CD4-positive, alpha-beta T cell treated with Interferon alpha-2 for 1 hour (primary cell): ENCODE measurements at places on chromosomes 1 and 21.

GRCh38 chr1:99869304-99869703 is 19.1 kb downstream of the AGL start:
- no peak for DNase-seq

- DNase-seq, result peak; percentile 53
Measured at GRCh38 chr1:39091845-39092645, 65.9 kb downstream of the NDUFS5 start.

- DNase-seq, result no peak
Measured at GRCh38 chr1:208874915-208875314, 630.7 kb upstream of the PLXNA2 start.

- DNase-seq, result peak; percentile 32
Measured at GRCh38 chr1:224380003-224380402, 23.3 kb downstream of the CNIH4 start.

- DNase-seq, result no peak
Measured at GRCh38 chr1:65264197-65264929, 45.0 kb upstream of the DNAJC6 start.

GRCh38 chr1:30957560-30958222 is 49.1 kb upstream of the SDC3 start:
- DNase-seq, result no peak

DNA sequence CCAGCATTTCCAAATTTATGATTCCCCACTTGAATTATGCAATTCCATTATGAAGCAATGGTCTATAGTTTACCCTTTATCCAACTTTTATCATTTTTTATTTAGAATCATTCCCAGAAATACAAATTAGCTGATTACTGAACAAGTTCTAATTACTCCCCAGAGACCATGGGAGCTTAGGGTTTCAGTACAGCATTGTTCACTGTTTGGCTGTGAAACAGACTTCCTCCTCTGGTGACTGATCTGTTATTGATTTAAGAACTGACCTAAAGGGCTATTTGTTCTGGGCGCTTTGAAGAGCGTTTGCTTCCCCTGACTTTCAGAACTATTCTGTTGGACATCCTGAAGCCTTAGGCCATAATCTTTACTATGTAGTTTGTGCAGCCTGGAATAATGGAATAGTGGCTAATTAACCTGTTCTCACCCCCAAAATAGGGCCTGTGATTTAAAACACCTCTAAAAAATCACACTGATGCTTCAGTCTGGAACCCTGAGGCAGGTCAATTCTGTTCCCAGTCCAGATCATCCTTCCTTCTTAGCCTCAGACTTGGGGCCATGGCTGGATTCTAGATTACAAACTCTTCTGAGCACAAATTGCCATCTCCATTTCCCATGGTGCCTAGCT is 58.7 kb downstream of the ALG14 start:
- DNase-seq, result no peak

GRCh38 chr1:166511761-166512160 is 327.5 kb upstream of the POGK start:
- no peak for DNase-seq

GRCh38 chr21:34988139-34988538 is 61.0 kb downstream of the RUNX1 start:
- DNase-seq, result no peak

DNA sequence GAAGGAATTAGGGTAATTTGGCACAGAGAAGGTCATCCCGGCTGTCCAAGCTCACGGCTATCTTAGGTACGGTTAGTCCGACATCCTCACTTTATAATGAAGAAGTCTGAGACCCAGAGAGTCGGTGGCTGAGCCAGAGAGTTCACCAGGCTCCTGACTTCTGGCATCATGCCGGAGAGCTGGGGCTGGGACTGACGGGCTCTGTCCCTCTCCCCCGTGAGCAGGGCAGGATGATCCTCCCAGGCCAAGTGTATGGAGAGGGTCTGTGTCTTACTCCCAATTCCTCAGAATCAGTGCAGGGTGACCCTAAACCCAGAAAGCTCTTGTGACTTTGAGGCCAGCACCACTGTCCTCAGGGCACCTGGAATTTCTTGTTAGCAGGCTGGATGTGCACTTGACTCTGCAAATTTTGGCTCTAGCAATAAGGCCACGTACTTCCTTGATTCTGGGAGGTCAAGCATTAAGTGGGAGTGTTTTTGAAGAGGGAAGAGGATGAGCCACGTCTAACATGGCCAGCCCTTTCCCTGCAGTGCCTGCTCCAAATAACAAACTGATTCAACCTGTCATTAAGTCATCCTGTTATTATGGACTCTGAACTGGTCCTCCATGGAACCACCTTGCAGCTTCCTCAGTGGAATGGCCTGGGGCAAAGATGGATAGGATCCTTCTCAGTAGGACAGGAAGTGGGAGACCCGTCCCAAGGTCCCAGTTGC is 20.8 kb upstream of the BTG2 start:
- DNase-seq, result no peak

- DNase-seq, result no peak
Measured at GRCh38 chr1:199629624-199630023, 397.9 kb upstream of the NR5A2 start.

GRCh38 chr1:195328102-195328501 is 1280.1 kb downstream of the KCNT2 start:
- no peak for DNase-seq

DNA sequence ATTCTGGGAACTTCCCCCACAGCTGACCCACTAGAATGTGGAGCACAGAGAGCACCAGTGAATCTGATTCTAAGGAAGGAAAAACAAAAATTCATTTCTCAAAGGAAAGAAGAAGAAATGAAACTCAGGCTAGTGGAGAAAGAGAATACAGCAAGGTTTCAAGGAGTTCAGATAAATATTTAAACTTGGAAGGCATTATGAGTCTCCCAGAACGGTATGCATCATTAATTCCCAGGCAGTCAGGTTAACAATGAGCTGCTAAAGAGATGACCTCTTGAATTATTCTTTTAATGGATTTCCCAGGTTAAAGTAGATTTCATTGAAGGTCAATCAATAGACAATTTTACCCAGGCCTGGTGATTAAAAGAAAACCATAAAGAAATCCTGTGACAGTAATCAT is 103.6 kb upstream of the KAZN start:
- DNase-seq, result no peak

DNA sequence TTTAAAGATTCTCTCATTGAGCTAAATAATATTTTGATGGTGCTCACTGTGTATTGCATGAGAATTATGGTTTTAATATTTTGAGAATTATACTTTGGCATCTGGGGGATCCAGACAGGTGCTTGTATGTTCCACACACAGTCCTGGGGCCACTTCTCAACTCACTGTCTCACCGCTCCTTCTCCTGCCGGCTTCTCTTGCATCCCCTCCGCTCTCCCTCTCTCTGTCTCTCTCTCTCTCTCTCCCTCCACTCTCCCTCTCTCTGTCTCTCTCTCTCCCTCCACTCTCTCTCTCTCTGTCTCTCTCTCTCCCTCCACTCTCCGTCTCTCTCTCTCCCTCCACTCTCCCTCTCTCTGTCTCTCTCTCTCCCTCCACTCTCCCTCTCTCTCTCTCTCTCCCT is 32.2 kb upstream of the ZC3H12A start:
- no peak for DNase-seq

- DNase-seq, result no peak
Measured at GRCh38 chr1:33045246-33045645, 8.6 kb upstream of the AK2 start.

- DNase-seq, result no peak
Measured at GRCh38 chr1:40120128-40120527, 23.1 kb upstream of the PPT1 start.

- DNase-seq, result no peak
Measured at GRCh38 chr1:179334440-179334839, 31.3 kb upstream of the AXDND1 start.

- DNase-seq, result peak; percentile 49
Measured at GRCh38 chr1:226691247-226691646, 47.8 kb downstream of the ITPKB start.

DNA sequence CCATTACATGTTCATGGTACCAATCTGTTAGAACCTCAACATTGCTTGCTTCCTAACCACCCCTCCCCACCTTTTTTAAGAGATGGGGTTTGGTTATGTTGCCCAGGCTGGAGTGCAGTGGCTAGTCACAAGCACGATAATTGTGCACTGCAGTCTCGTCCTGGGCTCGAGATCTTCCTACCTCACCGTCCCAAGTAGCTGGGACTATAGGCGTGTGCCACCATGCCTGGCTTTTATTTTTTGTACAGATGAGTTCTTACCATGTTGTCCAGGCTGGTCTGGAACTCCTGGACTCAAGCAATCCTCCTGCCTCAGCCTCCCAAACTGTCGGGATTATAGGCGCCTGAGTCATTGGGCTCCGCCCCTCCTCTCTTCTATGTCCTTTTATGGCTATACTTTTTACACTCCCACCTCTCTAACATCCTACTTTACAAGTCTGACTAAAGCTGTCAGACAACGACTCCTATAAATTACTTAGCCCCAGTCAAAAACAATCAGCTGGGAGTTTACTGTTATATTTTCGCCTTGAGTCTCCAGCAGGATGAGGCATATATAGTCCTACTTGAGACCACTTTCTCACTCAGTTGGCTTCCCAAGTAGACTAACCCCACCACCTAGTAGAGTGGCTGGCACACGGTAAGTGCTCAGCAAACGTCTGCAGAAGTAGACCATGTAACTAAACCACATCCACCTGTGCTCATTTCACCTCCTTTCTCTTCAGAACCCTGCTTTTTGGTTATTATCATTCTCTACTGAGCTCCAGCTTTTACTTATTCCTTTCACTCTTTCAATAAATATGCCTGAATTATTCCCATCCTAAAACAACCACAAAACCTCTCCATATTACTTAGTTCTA is 13.8 kb downstream of the ENSA start:
- DNase-seq, result peak; percentile 40

GRCh38 chr1:40926441-40926840 is 53.1 kb upstream of the CTPS1 start:
- no peak for DNase-seq

DNA sequence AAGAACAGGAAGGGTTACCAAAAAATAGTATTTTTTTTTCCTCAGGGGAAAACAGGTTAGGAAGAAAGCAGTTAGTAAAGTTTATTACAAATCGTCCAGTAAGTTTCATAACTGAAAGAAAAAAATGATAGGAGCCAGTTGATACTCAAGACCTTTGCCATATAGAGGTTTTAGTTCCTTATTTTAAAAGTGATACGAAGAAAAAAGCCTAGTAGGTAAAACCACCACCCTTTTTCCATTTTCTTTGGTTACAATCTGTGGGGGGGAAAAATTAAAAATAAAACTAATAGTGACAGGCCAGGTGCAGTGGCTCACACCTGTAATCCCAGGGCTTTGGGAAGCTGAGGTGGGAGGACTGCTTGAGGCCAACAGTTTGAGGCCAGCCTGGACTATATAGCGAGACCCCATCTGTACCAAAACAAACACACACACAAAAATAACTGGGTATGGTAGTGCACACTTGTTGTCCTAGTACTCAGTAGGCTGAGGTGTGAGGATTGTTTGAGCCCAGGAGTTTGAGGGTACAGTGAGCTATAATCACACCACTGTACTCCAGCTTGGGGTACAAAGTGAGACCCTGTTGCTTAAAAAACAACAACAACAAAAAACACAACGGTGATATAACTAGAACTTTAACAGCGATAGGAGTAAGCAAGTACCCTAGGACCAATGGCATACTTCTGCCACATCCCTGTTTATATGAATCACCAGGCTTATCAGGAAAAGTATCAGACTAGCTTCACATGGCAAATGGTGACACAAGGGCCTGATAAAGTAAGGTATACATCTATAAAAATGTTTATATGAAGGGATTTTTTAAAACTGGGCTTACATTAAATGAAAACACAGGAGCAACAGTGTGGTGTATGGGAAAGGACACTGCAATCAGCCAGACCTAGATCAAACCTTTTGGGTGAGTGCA is 5.4 kb downstream of the TMEM59 start:
- DNase-seq, result no peak

DNA sequence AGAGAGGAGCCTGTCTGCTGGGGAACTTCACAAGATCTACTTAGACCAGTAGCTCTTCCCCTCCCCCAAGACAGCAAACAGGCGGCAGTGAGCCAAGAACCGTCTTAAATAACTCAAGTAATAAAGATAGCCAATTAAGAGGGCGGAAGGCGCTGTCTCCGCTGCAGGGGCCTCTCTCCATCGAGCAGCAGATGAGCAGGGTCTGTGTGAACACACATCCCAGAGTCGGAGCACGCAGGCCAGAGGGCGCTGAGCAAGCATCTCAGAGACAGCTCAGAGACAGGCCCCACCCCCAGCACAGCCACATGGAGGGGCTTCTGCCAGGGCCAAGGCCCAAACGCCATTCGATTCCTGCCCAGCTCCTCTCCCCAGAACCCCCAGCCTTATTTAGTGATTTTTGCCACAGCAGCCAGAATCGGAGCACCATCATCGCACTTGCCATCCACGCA is 11.1 kb downstream of the IFFO2 start:
- DNase-seq, result no peak

GRCh38 chr21:14306126-14306907 is 76.6 kb downstream of the HSPA13 start:
- DNase-seq, result peak; percentile 3

GRCh38 chr21:39108291-39109162 is 74.7 kb downstream of the PSMG1 start:
- no peak for DNase-seq

- no peak for DNase-seq
Measured at GRCh38 chr1:69711190-69711930, 143.6 kb downstream of the LRRC7 start.

GRCh38 chr1:225447650-225448089 is 19.8 kb upstream of the LBR start:
- DNase-seq, result no peak

DNA sequence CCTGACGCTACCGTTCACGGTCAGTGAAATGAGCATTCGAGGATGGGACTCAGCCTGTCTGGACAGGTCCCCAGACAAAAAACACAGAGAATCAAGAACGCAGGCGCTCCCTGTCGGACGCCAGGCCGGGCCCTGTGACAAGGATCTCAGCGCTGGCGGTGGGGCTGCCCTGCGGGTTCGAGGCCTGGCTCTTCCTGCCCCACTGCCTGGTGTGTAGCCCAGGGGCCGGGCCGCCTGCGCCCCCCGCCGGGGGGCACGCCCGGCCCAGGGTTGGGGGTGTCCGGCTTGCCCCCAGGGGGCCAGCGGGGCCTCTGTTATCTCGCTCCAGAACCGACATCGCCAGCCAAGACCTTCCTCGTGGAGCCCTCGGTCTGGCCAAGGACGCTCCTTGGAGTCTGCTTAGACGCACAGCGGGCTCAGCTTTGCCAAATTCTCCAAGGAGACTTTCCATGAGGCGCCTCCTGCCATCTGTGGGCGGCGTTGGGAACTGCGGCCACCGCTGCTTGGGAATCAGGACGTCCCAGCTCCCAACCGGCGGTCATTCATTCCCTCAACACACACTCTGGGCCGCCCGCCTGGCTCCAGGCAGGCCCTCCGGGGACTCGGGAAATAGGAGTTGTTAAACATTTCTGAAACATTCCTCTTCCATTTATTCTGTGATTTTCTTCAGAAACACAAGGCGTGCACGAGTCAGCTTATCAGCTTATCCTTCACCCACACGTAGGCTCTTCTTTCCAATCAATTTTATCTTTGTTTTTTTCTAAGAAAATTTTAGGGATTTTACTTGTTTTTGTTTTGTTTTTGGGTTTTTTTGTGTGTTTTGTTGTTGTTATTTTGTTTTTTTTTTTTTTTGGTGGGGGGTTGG is 11.3 kb upstream of the RIPK4 start:
- no peak for DNase-seq
